ENCODE measurements at places on chromosomes 12 and 14. TPM values are rescaled to one million over a fixed set of nuclear protein-coding genes. Genes with fewer than 3 reads are reported as not detected.

DNA sequence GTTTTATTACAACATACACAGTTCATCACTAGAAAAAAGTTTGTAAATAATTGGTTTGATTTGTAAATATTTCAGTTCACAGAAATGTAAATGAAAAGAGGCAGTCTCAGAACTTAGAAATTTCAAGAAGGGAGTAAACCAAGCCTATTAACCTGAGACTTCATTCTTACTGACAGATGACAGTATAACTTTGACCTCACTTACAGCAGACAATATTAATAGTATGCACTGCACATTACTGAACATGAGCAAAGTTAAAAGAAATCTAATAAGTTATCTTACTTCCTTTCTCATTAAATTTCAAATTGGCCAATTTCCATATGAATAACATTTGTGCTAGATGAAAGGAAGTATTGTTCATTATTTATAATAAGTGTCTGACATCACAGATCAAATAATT is 235.8 kb downstream of the SLC6A15 start:
- DNase-seq = no peak
- H3K27ac ChIP-seq = no peak overlapping the region
- no peak overlapping the region for H3K4me3 ChIP-seq
- H3K36me3 ChIP-seq = no peaks in the 10 kb centered on the region
- H3K27me3 ChIP-seq = no peaks in the 10 kb centered on the region

UNC79 gene
- total RNA-seq = 0.07 TPM

SCN8A gene
- total RNA-seq = 1.1 TPM

DNA sequence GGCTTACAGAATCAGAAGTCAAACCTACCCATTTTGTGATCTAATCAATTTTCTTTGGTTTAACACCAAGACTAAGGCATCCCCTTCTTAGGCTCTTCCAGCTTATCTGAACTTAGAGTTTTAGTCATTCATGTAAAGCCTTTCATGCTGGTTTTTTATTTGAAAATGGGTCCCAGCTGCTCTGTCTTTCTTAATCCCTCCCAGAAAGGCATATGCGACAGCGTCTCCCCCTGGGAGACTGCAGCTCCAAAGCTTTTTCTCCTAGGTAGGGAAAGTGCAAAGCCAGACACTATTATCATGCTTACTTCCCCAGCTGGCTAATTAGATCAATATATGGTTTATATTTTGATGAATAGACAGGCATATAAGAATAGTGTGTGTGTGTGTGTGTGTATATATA is 96.6 kb upstream of the E2F7 start:
- DNase-seq = no peak
- no peaks in the 10 kb centered on the region for H3K4me1 ChIP-seq
- H3K36me3 ChIP-seq = no peaks in the 10 kb centered on the region
- no peaks in the 10 kb centered on the region for H3K27me3 ChIP-seq

- no peak for DNase-seq
- no peaks in the 10 kb centered on the region for H3K27me3 ChIP-seq
- H3K4me1 ChIP-seq = peaks cover 21% of the 10 kb centered on the region
- H3K4me3 ChIP-seq = no peak overlapping the region
- H3K27ac ChIP-seq = no peak overlapping the region
Measured at GRCh38 chr12:26750531-26751175, 82.3 kb downstream of the ITPR2 start.

- no peak for DNase-seq
- no peaks in the 10 kb centered on the region for H3K27me3 ChIP-seq
- H3K36me3 ChIP-seq = no peaks in the 10 kb centered on the region
- H3K4me1 ChIP-seq = no peaks in the 10 kb centered on the region
- no peak overlapping the region for H3K27ac ChIP-seq
Measured at GRCh38 chr12:21813125-21813524, 38.6 kb upstream of the KCNJ8 start.

FAM181A gene
- not detected for total RNA-seq

DNA sequence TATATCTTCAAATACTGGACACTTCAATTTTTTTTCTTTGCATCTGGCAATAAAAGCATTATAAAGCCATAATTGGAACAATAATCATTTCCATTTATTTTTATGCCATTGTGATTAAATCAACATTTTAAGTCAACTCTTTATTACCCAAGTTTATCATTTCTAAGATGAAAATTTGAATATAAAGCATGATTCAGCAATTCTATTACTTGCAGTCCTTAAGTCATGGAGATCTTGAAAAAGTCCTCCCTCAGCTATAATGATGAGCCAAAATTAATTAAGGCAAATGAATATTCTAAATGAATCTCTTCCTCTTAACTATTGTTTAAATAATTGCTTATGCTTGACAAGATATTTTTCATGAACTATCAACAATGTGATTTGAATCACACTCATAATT is 65.7 kb downstream of the LIN7A start:
- H3K4me1 ChIP-seq = no peaks in the 10 kb centered on the region
- no peak overlapping the region for H3K27ac ChIP-seq
- no peaks in the 10 kb centered on the region for H3K27me3 ChIP-seq
- no peak for DNase-seq

GRCh38 chr12:22600181-22600580 is 24.8 kb upstream of the ETNK1 start:
- H3K27ac ChIP-seq = no peak overlapping the region
- DNase-seq = no peak
- no peaks in the 10 kb centered on the region for H3K27me3 ChIP-seq
- H3K4me3 ChIP-seq = no peak overlapping the region

DNA sequence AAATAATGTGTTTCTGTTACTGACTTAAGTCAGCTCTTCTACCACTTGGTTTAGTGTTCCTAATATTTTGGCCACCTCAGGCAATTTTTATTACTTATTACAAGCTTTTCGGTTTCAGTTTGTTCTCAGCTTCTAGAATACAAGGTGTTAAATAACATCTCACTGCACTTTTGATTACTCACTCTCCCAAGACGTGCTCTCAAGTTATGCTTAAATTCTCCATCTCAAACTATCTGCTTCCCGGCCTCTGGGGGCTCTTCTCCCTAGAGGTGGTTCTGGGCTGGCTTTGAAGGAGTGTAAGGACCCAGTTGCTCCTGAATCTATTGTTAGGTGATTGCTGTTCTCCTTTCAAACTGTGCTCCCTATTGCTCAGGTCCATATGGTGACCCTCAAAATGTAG is 193.9 kb upstream of the DDHD1 start:
- no peaks in the 10 kb centered on the region for H3K36me3 ChIP-seq
- H3K4me3 ChIP-seq = no peak overlapping the region
- H3K4me1 ChIP-seq = no peaks in the 10 kb centered on the region
- H3K27ac ChIP-seq = no peak overlapping the region

NRL gene
- 1.5 TPM for total RNA-seq

GRCh38 chr14:53542732-53543131 is 389.6 kb upstream of the DDHD1 start:
- no peak overlapping the region for H3K4me3 ChIP-seq
- H3K27ac ChIP-seq = no peak overlapping the region
- DNase-seq = no peak
- H3K4me1 ChIP-seq = no peaks in the 10 kb centered on the region
- H3K36me3 ChIP-seq = no peaks in the 10 kb centered on the region

SPTLC2 gene
- 27.5 TPM for total RNA-seq

- no peak overlapping the region for H3K4me3 ChIP-seq
- H3K27ac ChIP-seq = no peak overlapping the region
- DNase-seq = no peak
- no peaks in the 10 kb centered on the region for H3K36me3 ChIP-seq
- H3K27me3 ChIP-seq = no peaks in the 10 kb centered on the region
Measured at GRCh38 chr14:81261176-81261575, 40.4 kb upstream of the GTF2A1 start.

CIROP gene
- total RNA-seq = not detected

PLEK2 gene
- total RNA-seq = 1.2 TPM

KRT2 gene
- not detected for total RNA-seq

GRCh38 chr12:24229031-24229700 is 279.7 kb upstream of the SOX5 start:
- H3K27ac ChIP-seq = no peak overlapping the region
- no peaks in the 10 kb centered on the region for H3K27me3 ChIP-seq
- H3K4me1 ChIP-seq = no peaks in the 10 kb centered on the region
- no peak overlapping the region for H3K4me3 ChIP-seq
- DNase-seq = no peak
- no peaks in the 10 kb centered on the region for H3K36me3 ChIP-seq

DNA sequence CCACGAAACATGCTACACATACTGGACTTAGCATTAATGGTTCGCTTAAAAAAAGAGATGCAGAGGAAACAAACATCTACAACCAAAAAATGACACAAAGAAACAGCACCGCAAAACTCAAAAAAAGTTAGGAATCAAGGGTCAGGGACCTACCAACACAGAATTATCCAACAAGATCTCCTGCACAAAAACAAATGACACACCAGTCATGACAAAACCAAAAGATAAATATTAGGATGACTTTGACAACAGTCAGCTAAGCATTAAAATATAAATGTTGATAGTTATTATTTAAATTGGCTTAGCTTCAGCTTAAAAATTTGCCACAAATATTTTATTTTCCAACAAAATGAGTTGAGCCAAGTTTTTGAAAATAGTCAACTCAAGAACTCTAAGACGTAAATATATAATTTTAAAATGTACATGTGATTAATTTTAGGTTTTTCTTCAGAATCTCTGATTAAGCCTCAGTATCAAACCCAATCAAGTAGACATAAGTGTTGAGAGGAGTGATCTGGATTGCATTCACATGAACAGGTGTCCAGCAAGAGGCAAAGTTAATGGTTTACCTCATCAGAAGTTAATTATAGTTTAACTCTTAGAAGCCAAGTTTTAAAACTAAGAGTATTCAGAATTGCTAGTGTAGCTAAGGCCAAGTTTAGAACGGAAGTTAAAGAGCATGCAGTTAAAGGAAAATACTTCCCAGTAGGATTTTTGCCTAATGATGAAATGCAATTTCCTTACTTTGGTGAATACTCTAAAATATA is 79.9 kb downstream of the HEATR5A start:
- no peaks in the 10 kb centered on the region for H3K4me1 ChIP-seq
- H3K27ac ChIP-seq = no peak overlapping the region
- H3K4me3 ChIP-seq = no peak overlapping the region
- no peaks in the 10 kb centered on the region for H3K36me3 ChIP-seq
- DNase-seq = no peak

GRCh38 chr14:49966304-49966809 is 73.5 kb downstream of the ARF6 start:
- no peak overlapping the region for H3K4me3 ChIP-seq
- no peak overlapping the region for H3K27ac ChIP-seq
- peaks cover 17% of the 10 kb centered on the region for H3K4me1 ChIP-seq
- no peak for DNase-seq
- no peaks in the 10 kb centered on the region for H3K36me3 ChIP-seq

All from CD8-positive, alpha-beta memory T cell (primary cell).